ENCODE measurements at places on chromosomes 7 and 10.

- peak; percentile 82 for DNase-seq
Observed at GRCh38 chr10:101297901-101298486, 56.0 kb upstream of the BTRC start.

- DNase-seq: no peak
Observed at GRCh38 chr7:74092321-74092963, 8.8 kb downstream of the LIMK1 start.

DNA sequence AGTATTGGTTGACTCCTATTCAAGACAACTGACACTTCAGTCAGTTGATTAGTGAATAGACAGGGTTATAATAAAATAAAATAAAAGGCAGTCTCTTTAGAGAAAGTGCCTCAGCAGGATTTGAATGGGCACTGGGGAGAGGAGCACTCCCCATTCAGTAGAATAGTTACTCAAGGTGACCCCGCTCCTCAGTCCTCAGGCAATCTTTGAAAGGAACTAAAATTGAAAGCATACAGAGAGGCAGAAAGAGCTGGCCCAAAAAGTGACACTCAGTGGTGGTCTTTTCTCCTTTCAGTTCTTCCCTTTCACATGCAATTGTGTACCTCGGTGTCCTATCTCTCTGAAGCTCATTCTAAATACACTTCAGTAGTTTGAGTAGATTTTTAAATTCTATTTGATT is 47.4 kb upstream of the MACC1 start:
- no peak for DNase-seq

- DNase-seq: no peak
Observed at GRCh38 chr10:35903021-35903420, 260.9 kb upstream of the FZD8 start.

Measured in AG20443 (cell line).